ENCODE measurements at places on chromosomes 5 and 9.

DNA sequence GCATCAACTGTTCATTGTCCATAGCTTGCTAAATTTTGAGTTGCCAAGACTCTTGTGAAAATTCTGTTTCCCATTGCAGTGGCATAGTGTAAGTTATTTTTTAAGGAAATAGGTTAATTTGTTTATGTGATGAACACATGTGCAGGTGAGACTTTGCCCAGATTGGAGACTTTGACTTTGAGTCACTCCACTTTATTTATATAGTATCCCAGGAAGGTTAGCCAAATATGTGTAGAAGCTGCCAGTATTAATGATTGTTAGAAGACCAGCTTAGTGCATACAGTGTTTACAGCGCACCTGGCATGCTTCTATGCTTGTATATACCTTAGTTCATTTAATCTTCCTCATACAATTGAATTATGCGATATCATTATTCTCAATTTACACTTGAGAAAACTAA lies 51.0 kb downstream of the MTAP start:
- no peaks in the 10 kb centered on the region for H3K4me1 ChIP-seq
- no peak for DNase-seq
- H3K27ac ChIP-seq, result no peak overlapping the region
- H3K36me3 ChIP-seq, result no peaks in the 10 kb centered on the region
- H3K4me3 ChIP-seq, result no peak overlapping the region
- H3K27me3 ChIP-seq, result no peaks in the 10 kb centered on the region

DNA sequence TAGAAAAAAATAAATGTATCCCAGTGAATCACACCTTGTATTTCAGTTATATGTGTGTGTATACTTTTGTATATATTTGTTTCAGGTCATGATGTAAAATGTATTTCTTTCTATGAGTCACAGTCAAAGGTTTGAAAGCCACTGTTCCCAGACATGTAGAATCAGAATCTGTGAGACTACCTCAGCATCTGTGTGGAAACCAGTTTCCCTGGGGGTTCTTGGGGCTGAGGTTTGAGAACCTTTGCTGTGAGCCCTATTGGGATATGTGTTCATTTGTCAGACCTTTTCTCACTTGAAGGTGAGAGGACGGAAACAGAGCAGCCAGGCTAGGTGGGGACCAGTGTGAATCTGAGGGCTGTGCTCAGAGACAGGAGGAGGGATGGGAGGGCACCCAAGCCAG lies 78.7 kb upstream of the SAP30L start:
- no peaks in the 10 kb centered on the region for H3K27me3 ChIP-seq
- H3K27ac ChIP-seq, result peak overlapping the region; percentile 72
- no peaks in the 10 kb centered on the region for H3K4me1 ChIP-seq

- no peak overlapping the region for H3K4me3 ChIP-seq
- H3K4me1 ChIP-seq, result peaks cover 24% of the 10 kb centered on the region
- no peak for DNase-seq
- H3K27ac ChIP-seq, result peak overlapping the region; percentile 43
- H3K27me3 ChIP-seq, result no peaks in the 10 kb centered on the region
Measured at GRCh38 chr5:141838326-141839014, 39.7 kb downstream of the PCDH1 start.

DNA sequence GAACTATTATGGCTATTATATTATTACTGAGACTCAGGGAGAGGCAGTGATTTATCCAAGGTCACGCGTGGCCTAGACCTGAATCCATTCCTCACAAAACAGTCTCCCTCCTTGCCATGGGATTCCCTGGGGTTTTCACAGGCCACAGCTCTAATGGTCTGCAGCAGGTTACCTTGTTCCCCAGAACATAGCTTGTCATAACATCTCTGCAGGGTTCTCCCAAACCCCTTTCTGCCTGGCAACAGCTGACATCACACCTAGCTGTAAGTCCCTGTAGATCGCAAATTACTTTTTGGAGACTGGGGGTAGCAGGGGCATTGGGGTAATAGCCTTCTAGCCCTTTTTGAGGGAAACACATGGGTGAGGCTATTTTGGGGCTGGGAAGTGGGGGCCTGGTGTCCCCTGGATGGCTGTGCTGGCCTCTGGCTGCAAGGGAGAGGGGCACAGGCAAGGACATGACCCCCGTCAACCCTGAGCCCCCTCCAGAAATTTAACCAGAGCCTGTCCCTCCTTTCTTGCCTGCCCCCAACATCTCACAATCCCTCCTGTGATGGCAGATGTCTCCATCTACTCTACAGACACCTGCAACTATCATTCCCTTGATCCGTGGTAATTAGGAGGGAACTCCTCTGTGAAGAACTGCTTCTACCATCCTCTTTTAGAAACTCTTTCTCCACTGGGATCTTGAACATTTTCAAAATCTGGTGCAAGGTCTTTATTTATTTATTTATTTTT lies 1.3 kb downstream of the CD74 start:
- DNase-seq, result no peak
- peak overlapping the region; percentile 45 for H3K4me3 ChIP-seq
- peaks cover 6% of the 10 kb centered on the region for H3K4me1 ChIP-seq
- no peaks in the 10 kb centered on the region for H3K27me3 ChIP-seq

GRCh38 chr5:42881416-42882117 lies 69.9 kb upstream of the SELENOP start:
- H3K27ac ChIP-seq, result no peak overlapping the region
- H3K4me1 ChIP-seq, result no peaks in the 10 kb centered on the region

- H3K27me3 ChIP-seq, result no peaks in the 10 kb centered on the region
- no peak overlapping the region for H3K4me3 ChIP-seq
- no peak overlapping the region for H3K27ac ChIP-seq
- no peaks in the 10 kb centered on the region for H3K36me3 ChIP-seq
- H3K4me1 ChIP-seq, result no peaks in the 10 kb centered on the region
Measured at GRCh38 chr5:59608745-59609144, 284.8 kb downstream of the PDE4D start.

- H3K4me3 ChIP-seq, result no peak overlapping the region
- H3K36me3 ChIP-seq, result no peaks in the 10 kb centered on the region
- no peak for DNase-seq
- H3K4me1 ChIP-seq, result no peaks in the 10 kb centered on the region
- H3K27me3 ChIP-seq, result no peaks in the 10 kb centered on the region
- H3K27ac ChIP-seq, result no peak overlapping the region
Measured at GRCh38 chr5:2251751-2252150, 369.0 kb upstream of the IRX4 start.

- no peak overlapping the region for H3K4me3 ChIP-seq
- DNase-seq, result no peak
- H3K4me1 ChIP-seq, result no peaks in the 10 kb centered on the region
- H3K27ac ChIP-seq, result no peak overlapping the region
- no peaks in the 10 kb centered on the region for H3K36me3 ChIP-seq
Measured at GRCh38 chr5:63803165-63803564, 159.1 kb downstream of the HTR1A start.

DNA sequence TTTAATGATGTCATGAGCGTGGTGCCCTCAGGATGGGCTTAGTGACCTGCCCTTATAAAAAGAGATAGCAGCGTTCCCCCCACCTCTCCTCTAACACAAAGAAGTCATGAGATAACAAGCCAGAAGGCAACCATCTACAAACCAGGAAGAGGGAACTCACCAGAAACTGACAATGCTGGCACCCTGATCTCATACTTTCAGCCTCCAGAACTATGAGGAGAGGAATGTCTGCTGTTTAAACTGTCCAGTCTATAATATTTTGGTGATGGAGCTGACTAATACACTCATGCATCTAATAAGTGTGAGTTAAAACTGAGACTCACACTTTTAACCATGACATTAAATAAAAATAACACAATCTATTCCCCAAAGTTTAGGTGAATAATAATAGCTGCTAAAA lies 156.1 kb upstream of the SPEF2 start:
- H3K27me3 ChIP-seq, result no peaks in the 10 kb centered on the region
- no peak overlapping the region for H3K27ac ChIP-seq
- H3K4me3 ChIP-seq, result no peak overlapping the region

DNA sequence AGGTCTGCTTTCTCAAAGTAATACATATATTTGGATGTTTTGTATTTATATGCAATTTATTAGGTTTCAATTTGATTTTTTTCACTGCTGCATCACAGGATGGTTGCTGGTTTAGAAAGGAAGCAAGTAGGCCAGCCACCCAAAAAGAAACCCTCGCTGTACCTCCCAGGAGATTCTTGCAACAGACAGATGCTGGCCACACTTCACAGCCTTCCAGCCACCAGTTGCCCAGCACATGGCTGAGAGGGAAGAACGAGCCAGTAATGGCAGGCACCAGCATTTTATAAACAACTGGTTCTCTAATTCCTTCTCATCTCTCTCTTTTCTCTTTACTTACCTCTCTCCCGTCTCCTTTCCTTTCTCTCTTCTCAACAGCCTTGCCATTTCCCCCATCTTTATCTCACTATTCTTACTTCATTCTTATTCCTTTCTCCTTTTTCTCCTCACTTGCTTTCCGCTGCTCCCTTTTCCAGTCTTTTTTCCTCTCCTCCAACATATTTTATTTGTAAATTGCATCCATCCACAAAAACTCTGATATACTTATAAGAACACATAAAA lies 38.9 kb downstream of the EFNA5 start:
- no peaks in the 10 kb centered on the region for H3K4me1 ChIP-seq
- DNase-seq, result no peak

- no peak for DNase-seq
- H3K4me3 ChIP-seq, result no peak overlapping the region
- no peak overlapping the region for H3K27ac ChIP-seq
- H3K4me1 ChIP-seq, result no peaks in the 10 kb centered on the region
- H3K36me3 ChIP-seq, result no peaks in the 10 kb centered on the region
Measured at GRCh38 chr5:159508344-159508743, 178.1 kb upstream of the IL12B start.

GRCh38 chr9:71518045-71518827 lies 250.1 kb downstream of the CEMIP2 start:
- H3K4me3 ChIP-seq, result no peak overlapping the region
- H3K27ac ChIP-seq, result no peak overlapping the region
- no peaks in the 10 kb centered on the region for H3K27me3 ChIP-seq
- no peak for DNase-seq

GRCh38 chr5:130171699-130172098 lies 267.4 kb downstream of the CHSY3 start:
- no peak overlapping the region for H3K27ac ChIP-seq
- H3K4me3 ChIP-seq, result no peak overlapping the region
- H3K27me3 ChIP-seq, result no peaks in the 10 kb centered on the region

- H3K36me3 ChIP-seq, result no peaks in the 10 kb centered on the region
- H3K4me1 ChIP-seq, result no peaks in the 10 kb centered on the region
- H3K27me3 ChIP-seq, result no peaks in the 10 kb centered on the region
- H3K4me3 ChIP-seq, result no peak overlapping the region
Measured at GRCh38 chr9:37336150-37336549, 86.3 kb upstream of the GRHPR start.
